ENCODE measurements at places on chromosomes 3 and 15.

GRCh38 chr3:126955004-126955790 lies 27.7 kb upstream of the PLXNA1 start:
- DNase-seq: no peak

GRCh38 chr3:184887574-184887973 lies 75.6 kb downstream of the VPS8 start:
- no peak for DNase-seq

GRCh38 chr3:179949412-179949811 lies 87.3 kb downstream of the PEX5L start:
- DNase-seq: no peak

- DNase-seq: peak; percentile 96
Observed at GRCh38 chr3:49007771-49008528, 759 bp downstream of the WDR6 start.

DNA sequence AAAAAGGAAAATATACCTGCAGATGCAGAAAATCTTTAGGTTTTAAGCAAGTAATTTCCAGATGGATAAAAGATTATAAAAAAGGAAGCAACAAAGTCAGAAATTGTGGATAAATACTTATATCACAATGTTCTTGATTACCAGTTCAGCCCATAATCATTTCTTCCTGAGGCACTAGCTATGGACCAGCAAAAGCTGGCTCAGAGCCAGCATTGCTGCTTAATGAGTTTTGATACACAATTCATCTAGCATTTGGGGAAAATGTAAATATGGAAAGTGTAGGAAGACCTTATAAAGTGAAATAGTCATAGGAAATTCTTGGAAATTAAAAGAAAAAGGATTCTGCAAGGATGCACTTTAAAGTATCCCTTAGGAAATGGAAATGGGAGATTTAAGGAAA lies 168.3 kb upstream of the GBE1 start:
- DNase-seq: no peak

- no peak for DNase-seq
Observed at GRCh38 chr15:53979051-53979788, 979 bp downstream of the UNC13C start.

GRCh38 chr3:167350245-167350862 lies 29.7 kb downstream of the ZBBX start:
- peak; percentile 16 for DNase-seq

GRCh38 chr15:83848315-83849050 lies 194.6 kb downstream of the ADAMTSL3 start:
- no peak for DNase-seq

GRCh38 chr3:170690661-170690981 lies 104.7 kb upstream of the SLC7A14 start:
- DNase-seq: no peak

- DNase-seq: no peak
Observed at GRCh38 chr15:25716414-25717126, 146.6 kb downstream of the ATP10A start.

- peak; percentile 81 for DNase-seq
Observed at GRCh38 chr3:45688194-45688881, 858 bp upstream of the SACM1L start.

- DNase-seq: no peak
Observed at GRCh38 chr3:17865631-17866030, 123.2 kb upstream of the TBC1D5 start.

DNA sequence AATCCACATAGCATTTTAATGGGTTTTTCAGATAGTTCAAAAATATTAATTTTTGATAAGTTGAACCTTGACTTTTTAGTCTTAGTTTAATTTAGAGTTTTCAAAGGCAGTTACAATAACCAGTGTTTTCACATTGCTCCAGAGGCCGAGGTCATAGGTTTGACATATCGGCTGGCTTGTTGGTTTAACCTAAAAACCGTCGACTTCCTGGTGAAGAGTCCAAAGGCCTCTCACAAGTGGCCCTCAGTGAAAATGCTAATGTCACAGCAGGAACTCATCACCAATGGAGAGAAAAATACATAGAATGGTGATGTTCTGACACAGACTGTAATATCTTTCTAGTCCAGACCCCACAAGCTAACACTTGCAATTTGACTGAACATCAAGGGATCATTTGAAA lies 642.3 kb downstream of the PLOD2 start:
- no peak for DNase-seq

GRCh38 chr3:61664105-61664482 lies 102.7 kb downstream of the PTPRG start:
- DNase-seq: peak; percentile 23

DNA sequence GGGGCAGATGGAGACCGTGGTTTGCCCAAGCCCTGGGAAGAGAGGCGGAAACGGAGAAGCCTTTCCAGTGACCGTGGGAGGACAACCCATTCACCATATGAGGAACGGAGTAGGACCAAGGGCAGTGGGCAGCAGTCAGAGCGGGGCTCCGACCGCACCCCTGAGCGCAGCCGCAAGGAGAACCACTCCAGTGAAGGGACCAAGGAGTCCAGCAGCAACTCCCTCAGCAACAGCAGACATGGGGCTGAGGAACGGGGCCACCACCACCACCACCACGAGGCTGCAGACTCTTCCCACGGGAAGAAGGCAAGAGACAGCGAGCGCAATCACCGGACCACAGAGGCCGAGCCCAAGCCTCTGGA lies 2.0 kb downstream of the RBM15B start:
- no peak for DNase-seq

DNA sequence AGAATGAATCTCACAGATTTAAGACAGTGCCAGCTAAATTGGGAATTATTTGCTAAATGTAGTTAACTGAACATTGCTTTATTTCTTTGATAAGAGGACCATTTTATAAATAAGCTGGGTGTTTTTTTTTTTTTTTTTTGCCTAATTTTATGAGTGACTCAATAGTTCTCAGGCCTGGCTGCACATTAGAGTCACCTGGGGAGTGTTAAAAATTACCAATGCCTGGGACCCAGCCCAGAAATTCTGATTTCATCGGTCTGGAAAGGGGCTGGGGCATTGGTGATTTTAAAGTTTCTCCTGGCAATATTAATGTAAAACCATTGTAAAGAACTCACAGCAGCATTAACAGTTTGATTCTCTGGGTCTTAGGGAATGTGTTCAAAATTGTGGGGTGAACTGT lies 51.2 kb upstream of the PHLDB2 start:
- DNase-seq: no peak
